Activated naive CD4-positive, alpha-beta T cell (primary cell): ENCODE measurements at places on chromosomes 5 and 9.

- DNase-seq, result no peak
These were observed 31.6 kb upstream of the ADAMTS2 start for GRCh38 chr5:179376701-179377420.

- no peak for DNase-seq
These were observed 26.0 kb downstream of the SKP2 start for GRCh38 chr5:36177715-36178523.

DNA sequence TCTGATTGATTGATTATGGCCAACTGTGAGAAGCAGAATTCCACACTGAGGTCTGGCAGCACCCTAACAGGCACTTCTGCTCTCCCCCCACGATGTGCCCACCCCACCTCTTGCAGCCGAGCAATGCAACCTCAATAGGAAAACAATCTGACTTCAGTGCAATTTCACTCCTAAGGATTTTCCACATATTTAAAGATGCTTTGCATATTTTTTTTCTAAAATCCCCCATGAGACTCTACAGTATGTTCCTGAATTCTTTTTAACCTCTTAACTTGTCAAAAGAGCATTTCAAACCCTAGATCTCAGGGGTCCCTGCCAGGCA lies 243.1 kb downstream of the AUH start:
- DNase-seq, result no peak

DNA sequence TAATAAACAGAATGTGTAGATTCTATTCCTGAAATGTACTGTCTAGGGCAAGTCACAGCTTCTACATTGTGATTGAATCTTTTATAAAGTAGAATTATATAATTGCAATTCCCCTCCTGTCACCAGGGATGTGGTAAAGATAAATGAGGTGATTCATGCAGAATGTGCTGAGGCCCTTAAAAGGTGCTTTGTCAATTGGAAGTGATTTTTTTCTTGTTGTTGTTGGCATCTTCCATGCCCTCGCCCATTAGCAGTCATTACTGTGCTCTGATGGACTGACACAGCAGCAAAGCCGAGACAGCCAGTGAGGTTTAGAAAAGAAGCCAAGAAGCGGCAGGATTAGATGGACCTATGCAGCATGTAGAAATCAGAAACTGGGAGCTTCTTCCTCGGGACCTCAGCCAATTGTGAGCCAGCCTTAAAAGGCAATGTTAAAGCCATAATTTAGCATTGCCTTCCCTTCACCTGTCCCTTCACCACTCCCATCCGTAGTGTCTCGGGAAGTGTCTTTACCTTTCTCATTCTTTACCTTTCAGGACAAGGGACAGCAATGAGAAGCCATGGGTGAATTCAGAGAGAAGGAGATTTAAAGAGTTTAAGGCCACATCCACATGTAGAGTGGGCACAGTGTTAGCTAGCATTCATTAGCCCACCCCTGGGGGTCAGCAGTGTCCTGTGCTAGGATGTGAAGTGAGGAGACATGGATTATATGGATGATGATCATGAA lies 257.8 kb downstream of the PLK2 start:
- no peak for DNase-seq

- no peak for DNase-seq
These were observed 2.1 kb upstream of the BASP1 start for GRCh38 chr5:17215361-17215760.

GRCh38 chr5:68420476-68421344 lies 205.2 kb downstream of the PIK3R1 start:
- DNase-seq, result no peak

- no peak for DNase-seq
These were observed 167.9 kb downstream of the DENND1A start for GRCh38 chr9:123761905-123762605.

- no peak for DNase-seq
These were observed 7.6 kb upstream of the RIC1 start for GRCh38 chr9:5621327-5621726.

GRCh38 chr5:34499001-34499734 lies 157.0 kb upstream of the RAI14 start:
- no peak for DNase-seq

DNA sequence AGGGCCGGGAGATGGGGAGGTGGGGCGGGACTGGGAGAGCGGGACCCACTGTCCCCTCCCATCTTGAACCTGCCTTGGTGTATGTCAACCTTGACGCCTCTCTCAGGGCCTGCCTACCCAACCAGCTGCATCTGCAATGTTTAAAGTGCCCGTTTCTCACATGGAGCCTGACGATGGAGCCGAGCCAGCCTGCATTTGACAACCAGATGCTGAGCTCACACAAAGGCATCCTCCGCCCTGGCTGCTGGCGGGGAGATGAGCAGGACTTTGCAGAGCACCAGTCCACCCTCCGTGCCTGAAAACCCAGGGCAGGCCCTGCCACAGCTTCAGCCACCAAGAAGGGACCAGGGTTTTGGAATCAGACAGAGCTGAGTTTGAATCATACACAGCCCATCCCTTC lies 141.1 kb upstream of the SMIM23 start:
- DNase-seq, result no peak

DNA sequence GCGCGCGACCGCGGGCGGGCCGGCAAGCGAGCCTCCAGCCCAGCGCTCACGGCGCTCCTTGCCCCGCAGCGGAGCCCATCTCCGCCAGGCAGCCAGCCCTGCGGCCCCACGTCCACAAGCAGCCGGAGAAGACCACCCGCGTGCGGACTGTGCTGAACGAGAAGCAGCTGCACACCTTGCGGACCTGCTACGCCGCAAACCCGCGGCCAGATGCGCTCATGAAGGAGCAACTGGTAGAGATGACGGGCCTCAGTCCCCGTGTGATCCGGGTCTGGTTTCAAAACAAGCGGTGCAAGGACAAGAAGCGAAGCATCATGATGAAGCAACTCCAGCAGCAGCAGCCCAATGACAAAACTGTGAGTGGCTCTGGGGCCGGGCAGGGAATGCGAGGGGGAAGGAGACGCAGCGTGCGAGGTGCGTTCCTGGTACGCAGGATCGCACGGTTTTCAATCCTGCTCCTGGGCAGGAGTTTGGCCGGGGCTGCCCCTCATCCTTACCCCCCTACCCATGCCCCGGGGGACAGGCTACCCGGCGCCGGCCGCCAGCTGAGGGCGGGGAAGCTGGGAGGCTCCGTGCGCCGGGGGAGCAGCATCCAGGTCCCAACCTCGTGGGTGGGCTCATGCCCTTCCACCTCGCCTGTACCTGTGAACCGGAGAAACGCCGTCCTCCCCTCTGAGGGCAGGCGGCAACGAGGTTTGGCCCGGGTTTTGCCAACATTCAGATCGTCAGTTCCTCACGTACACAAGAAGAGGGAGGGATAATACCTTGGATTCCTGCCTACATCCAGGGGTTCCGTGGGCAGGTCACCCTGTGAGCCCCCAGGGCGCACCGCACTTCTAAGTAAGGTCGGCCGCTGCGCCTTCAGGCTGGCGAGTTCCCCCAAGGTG lies 6.6 kb downstream of the ISL1 start:
- DNase-seq, result no peak

DNA sequence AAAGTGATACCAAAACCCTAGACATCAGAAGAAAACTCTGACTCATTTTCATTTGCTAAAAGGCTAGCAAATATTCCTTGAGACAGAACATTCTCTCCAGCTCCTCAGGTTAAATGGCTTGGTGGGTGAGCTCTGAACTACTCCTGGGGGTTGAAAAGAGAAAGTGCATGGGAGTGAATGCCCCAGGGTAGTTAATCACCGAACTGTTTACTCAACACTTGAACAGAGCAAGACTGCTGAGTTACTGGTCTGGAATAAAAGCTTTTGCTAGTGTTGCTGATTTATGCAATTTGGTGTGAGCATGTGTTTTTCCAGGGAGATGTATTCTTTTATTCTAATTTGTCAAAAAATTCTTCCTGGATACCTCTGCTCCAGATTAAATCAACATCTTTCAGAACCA lies 88.3 kb upstream of the PRDM9 start:
- no peak for DNase-seq

DNA sequence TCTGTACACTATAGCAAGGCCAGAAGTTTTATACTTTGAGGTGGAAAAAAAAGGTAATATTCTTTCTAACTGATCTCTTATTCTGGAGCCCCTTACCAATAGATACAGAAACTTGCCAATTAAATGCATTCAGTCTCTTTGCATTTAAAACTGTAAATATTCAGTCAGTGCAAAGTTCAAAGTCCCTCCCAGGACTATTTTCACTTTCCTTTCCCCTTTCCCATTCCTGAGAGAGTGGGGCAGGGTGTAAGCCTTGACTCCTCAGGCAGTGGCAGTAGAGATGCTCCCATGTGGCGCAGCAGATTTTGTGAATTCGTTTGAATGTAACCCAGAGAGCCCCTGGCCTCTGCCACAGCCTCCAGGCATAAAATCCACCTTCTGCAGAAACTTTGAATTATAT lies 29.9 kb downstream of the CETN3 start:
- DNase-seq, result no peak

GRCh38 chr5:107670087-107670931 lies 428 bp downstream of the EFNA5 start:
- no peak for DNase-seq

- no peak for DNase-seq
These were observed 90.5 kb upstream of the TNC start for GRCh38 chr9:115208501-115208900.

- DNase-seq, result no peak
These were observed 97.4 kb downstream of the PBX3 start for GRCh38 chr9:125844611-125845010.

DNA sequence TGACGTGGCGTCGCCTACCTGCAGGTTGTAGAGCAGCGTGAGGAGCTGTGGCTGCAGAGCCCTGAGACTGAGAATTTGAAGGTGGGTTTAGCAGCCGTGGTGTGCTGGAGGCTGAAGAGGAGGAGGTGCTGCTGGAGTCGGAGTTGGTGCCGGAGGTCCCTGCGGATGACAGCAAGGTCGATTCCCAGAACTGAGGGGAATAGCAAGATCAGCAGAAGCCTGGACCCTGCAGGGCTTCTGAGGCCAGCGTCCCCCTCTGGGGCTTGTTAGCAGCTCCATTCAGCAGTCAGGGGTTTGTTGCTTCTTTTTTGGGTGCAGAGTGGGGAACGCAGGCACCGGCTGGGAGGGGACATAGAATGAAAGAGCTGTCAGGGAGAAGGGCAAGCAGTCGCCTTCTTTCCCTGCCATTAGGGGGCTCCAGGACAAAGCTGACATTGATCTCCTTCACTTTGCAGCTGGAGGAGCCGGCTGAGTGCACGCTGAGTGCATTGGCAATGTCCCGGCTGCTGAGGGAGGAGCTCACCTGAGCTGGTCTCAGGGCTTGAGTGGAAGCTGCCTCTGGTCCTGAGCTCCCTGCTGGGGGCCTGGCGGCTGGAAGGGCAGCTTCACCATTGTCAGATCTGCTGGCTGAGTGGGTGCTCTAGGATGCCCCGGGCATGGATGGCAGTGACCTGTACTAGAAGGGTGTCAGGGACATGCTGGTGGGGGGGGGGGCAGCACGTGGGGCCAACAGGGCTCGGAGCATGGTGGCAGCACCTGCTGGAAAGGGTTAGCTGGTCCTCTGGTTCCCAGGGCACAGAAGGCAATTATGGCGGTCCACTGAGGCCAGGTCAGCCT lies 20.8 kb downstream of the OBP2B start:
- DNase-seq, result no peak

GRCh38 chr9:6645355-6646292 lies at the start of gene GLDC:
GLDC (minus strand) TSS chr9:6645729; CDS start chr9:6645499, 230 bp downstream.
- DNase-seq, result peak; percentile 24

GRCh38 chr9:136378170-136379002 lies 4.9 kb upstream of the CARD9 start:
- no peak for DNase-seq

DNA sequence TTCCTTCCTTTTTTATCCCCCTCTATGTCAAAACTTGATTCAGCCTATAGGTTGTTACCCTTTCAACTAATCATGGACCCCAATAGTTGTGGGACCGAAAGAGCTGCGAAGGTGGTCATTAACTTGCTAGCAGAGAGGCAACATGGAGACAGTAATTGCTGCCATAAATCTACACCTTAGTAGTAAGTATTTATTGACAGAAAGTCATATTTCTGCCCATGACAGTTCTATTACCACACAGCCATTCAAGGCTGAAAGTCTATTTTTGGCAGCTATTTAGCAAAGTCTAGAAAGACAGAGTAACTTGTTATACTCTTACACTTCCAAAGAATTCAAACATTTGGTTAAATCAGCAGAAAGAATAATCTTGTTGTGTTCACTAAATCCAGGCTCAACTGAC lies 236.2 kb downstream of the PRELID2 start:
- DNase-seq, result no peak

GRCh38 chr5:89080467-89081116 lies 197.6 kb upstream of the MEF2C start:
- no peak for DNase-seq

- DNase-seq, result no peak
These were observed 13.1 kb downstream of the RETREG1 start for GRCh38 chr5:16603701-16604100.

DNA sequence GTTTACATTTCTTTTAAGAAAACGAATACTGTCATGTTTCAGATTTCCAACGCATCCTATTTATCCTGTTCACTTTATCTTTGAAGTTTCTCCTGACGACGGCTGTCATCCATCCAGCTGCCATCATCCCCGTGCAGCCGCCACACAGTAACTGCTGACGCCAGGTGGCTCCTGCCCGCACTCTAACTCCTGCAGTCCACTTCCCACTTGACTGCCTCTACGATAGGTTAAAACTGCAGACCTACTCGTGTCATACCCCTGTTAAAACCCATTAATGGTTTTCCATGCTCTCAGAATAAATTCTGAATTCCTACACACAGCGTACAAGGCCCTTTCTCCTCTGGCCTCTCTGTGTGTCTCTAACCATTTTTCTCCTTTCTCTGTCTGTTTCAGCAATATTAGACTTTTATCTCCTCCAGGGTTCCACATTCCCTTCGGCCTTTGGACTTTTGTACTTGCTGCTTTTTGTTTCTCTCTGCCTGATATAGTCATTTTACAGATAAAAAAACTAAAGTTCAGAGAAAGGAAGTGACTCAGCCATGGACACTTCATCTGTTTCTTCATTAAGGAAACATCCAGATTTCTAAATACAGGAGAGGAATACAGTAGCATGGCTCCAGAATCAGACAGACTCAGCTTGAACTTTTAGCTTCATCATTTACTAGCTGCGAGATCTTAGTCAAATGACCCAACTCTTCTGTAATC lies 84.9 kb downstream of the ADAMTS12 start:
- no peak for DNase-seq

DNA sequence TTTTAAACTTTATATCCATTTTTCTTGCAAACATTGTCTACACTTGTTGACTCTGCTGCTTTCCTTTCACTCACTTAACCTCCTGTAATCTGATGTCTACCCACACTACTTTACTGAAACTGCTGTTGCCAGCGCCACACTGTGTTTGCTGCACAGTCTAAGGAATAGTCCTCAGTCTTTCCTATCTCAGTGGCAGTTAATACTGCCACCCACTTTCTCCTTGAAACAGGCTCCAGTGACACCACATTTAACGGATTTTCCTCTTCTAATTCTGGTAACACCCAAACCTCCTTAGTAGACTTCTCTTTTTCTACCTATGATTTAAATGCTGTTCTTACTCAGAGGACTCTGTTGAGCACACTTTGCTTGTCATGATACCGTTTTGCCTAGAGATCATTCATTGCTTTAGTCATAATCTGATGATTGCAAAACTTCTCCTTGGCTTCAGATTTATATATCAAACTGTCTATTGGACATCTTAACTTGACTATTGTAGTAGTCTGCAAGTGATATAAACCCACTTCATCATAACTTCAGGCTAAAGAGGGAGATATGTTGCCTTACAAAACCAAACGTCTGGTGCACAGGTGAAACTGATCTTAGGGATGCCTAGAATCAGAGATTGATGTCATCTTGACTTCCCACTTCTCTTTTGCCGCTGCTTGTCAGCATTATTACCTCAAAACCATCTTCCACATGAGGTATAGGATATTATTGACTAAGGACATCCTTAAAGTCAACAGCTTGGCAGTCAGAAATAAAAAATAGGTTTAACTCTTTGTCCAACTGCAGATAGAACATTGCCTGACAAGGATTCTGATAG lies 94.1 kb downstream of the CDC42SE2 start:
- no peak for DNase-seq

GRCh38 chr9:3698076-3698475 lies 172.3 kb upstream of the RFX3 start:
- DNase-seq, result no peak
